ENCODE measurements at places on chromosomes 2 and 18. TPM values are rescaled to one million over a fixed set of nuclear protein-coding genes. Genes with fewer than 3 reads are reported as not detected.

Gene SERPINB12
- total RNA-seq, result not detected

Gene SP9
- not detected for total RNA-seq

Gene UGT1A3
- not detected for total RNA-seq

Gene FSIP2
- 0.94 TPM for total RNA-seq

Gene ALPI
- not detected for total RNA-seq

Gene CYRIA
- total RNA-seq, result 12.8 TPM

Gene ACKR3
- total RNA-seq, result 113 TPM

Gene ALPP
- not detected for total RNA-seq

Gene STAMBP
- total RNA-seq, result 32.4 TPM

Data from aorta (tissue), 5 donors.